Stimulated activated CD4-positive, alpha-beta T cell treated with anti-CD3 and anti-CD28 coated beads, TNF-alpha, amount 100 ng/mL, for 24 hours (primary cell): ENCODE measurements at places on chromosomes 3 and 15.

DNA sequence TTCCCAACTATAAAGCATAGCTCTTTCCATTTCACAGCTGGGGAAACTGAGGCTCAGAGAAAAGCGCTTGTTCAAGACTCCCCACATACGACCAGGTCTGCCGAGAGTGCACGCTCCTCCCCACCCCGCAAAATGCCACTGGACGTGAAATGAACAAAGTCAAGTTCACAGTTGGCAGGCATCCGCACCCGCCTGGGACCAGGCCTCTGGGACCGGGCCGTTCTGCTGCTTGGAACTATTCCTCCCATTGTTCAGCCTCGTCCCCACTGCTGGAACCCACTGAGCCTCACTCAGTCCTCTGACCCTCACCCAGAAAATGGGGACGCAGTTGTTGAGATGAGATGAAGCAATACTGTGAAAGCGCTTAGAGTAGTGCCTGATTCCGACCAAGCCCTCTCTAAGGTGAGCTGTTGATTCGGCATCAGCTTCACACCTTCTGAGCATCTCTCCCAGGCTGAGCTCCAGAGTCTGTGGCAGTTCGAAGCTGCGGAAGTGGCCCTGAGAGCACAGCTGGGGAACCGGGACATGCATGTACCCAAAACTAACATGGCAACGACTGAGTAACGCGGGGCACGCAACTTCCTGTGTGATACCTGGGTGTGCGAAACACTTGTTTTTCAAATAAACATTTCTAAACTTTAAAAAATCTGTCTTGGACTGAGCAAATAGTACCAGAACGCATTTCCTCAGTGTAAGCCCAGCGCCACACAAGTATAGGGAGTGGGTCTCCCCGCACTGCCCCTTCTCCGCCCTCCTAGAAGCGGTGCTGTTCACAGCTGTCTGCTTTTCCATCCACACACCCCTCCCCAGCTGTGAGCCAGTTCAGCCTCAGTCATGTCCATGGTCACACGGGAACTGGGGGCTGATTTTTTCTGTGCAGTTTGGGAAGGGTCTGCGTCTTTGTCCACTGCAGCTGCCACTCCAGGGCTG lies 93.4 kb downstream of the CHSY1 start:
- no peak for DNase-seq

DNA sequence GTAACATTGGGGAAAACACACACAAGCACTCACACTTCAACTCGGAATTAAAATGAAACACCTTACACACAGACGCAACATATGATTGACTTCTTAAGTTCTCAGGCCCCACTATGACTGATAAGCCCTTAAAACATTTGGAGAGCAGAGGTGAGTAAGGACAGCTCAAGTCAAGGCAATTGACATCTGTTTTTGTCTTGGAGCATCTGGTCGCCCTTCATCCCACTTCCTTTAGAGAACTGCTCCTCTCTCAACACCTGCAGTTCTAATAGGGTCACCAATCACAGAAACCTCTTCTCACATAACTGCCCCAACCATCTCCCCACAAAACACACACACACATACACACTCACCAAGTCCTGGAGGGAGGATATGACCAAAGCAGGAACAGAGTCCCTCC lies 43.4 kb downstream of the ERC2 start:
- no peak for DNase-seq

GRCh38 chr3:39134305-39134704 lies 19.1 kb downstream of the CSRNP1 start:
- DNase-seq = no peak

- no peak for DNase-seq
Observed at GRCh38 chr3:168885028-168885427, 778.5 kb downstream of the MECOM start.

DNA sequence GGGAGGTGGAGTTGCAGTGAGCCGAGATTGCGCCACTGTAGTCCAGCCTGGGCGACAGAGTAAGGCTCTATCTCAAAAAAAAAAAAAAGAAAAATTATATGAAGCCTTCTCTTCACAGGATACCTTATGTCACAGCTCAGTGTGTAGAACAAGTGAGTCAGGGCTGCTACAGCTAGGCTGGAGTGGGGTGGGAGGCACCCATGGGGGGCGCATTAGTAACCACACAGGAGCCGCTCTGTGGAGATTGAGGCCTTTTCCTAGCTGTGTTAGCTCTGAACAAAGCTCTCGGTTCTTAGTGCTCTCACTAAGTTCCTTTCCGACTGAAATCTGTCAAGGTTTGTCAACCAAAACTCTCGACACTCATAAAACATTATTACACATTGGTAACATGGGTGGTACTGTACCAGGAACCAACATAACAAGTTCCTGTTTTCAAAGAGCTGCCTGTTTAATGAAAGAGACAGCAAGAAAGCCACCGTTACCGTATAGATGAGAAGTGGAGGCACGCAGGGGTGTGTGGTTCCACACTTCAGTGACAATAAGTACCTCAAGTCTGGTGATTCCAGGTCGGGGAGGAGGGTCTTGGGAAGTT lies 4.5 kb downstream of the LRRC31 start:
- DNase-seq = no peak

DNA sequence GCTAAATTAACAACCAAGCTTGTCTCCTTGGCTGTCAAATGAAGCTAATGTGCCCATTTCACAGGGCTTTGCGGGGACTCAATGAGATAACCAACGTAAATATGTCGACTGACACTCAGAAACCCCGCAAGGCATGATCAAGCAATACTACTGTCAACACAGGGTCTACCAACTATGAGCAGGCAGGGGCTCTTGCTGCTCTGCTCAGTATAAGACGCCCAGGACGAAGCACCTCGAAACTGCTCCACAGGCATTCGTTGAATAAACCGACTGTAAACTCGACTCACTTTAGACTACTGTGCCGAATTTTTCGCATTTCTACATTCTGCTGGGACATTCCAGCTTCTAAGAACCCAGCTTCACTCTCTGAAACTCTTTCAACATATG lies 55.0 kb downstream of the FEZF2 start:
- DNase-seq = no peak

- no peak for DNase-seq
Observed at GRCh38 chr15:96599268-96599667, 268.8 kb downstream of the NR2F2 start.

DNA sequence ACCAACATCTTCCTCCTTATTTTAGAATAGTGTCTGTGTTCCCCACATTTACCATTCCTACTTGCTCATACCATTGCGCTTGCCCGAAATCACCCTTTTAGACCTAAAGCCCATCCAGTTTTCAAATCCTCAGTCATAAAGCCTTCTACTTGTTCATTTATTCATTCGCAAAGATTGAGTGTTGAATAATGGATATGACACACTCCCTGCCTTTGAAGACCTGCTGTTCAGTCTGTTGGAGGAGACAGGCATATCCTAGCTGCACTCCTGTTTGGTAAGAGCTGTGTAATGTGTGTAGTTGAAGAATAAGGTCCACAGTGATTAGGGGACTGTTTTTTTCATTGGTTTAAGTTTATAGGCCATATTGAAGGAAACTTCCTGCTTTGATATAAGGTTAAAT lies 1.7 kb downstream of the CNOT10 start:
- DNase-seq = no peak
